ENCODE measurements at places on chromosomes 5 and 9.

GRCh38 chr9:74942801-74943200 is 9.9 kb downstream of the C9orf40 start:
- DNase-seq = no peak

- no peak for DNase-seq
Measured at GRCh38 chr5:9479361-9479760, 66.5 kb downstream of the SEMA5A start.

DNA sequence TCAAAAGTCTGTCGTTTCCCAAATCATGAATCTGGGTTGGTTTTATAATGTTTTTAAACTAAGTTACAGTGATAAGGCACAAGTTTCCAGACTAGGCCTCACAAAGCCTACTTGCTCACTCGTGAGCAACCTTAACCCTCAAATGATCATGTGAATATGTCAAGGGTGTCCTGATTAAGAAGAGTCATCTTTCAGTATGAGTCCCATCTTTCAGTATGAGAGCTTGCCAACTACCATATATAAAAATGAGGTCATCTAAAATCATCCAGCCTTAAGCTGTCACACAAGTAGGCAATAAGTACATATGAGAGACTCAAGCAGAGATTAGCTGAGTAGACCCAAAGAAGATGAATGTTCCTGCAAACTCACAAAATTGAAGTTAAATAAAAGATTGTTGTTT is 668.4 kb upstream of the FAM174A start:
- DNase-seq = no peak

GRCh38 chr5:179874536-179875292 is 16.1 kb upstream of the MRNIP start:
- DNase-seq = no peak

- no peak for DNase-seq
Measured at GRCh38 chr5:84343171-84343570, 41.5 kb downstream of the EDIL3 start.

GRCh38 chr5:168106008-168106761 is 185.3 kb upstream of the WWC1 start:
- no peak for DNase-seq

- DNase-seq = no peak
Measured at GRCh38 chr9:80561526-80561925, 989.8 kb downstream of the TLE4 start.

- no peak for DNase-seq
Measured at GRCh38 chr9:130839132-130840111, 4.4 kb downstream of the ABL1 start.

DNA sequence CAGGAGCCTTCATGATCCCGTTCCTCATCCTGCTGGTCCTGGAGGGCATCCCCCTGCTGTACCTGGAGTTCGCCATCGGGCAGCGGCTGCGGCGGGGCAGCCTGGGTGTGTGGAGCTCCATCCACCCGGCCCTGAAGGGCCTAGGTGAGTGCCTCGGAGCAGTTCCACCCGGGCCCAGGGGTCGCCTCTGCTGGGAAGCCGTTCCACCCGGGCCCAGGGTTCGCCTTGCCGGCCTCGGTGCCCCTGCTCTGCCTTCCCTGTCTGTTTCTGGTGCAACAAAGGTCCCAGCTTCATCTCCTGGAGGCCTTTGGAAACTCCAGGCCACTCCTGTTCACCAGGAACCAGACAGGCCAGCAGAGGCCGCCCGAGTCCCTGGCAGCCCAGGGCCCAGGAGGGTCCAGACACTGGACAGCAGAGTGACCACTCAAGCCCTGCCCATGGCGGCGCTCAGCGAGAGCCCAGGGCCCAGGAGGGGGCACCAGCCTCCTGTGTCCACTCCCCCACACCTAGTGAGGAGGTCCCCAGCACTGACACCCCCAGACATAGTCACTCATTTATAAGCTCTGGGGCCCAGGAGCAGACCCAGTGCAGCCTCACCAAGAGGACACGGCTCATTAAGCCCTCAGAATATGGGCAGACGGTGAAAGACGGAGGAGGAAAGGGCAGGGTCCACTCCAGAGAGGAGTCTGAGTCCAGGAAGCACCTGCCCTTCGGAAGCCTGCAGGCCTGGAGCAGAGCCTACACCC is 7.5 kb downstream of the SLC6A19 start:
- no peak for DNase-seq

DNA sequence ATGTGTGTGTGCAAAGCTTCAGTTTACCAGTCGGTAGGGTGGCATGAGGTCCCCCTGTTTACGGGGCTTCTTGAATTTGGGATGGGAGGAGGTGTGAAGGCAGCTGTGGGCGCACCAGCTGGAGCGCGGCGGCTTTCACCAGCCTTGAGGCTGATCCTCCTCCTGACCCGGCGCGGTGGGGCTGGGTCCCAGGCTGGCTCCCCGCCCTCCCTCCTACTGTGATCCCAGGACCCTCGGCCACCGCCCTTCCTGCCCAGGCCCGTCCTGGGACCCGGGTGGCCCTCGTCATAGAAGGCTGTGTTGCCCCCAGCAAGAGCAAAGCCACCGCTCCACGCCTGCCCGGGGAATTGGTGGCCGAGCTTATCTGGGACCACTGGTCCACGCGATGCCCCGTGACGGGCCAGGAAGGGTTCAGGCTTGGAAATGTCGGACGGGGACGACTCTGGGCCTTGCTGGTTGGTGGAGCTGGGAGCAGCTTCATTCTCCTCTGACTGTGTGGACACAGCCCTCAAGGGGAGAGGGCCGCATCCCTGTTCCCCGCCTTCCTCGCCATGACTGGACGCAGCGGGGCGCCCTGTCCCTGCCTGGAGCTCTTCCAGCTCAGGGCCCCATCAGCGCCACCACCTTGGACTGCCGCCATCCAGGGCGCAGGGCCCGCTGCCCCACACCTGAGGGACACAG is 271.1 kb upstream of the IRX1 start:
- no peak for DNase-seq

- DNase-seq = peak; percentile 58
Measured at GRCh38 chr9:37464426-37465248, 613 bp downstream of the ZBTB5 start.

- no peak for DNase-seq
Measured at GRCh38 chr5:29229461-29229860, 1964.0 kb upstream of the CDH6 start.

DNA sequence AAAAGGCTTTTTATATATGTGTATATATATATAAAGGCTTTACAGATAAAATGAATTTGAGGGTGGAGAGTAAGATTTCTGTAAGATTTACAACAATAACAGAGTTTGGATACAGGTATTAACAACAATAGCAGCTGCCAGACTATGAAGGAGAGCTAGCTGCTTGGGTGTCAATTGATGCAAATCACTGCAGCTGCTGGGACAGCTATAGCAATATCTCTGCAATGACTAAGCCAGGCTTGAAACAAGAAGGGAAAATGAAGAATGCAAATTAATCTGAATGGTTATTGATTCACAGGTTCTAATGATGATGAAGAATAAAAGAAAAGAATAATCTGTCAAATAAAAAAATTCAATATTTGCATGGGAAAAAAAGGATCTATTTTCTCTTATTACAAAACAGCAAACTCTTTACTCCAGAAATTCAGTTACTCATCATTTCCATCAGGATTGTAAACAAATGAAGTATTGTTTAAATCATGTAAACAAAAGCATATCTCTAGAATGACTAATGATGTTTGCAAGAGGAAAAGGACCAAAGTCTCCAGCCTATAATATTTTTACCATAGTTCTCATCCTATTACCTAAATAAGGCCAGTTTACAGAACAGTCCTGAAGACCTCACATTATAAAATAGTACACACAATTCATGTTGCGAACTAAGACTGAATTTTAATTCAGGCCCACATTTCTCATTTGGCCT is 219.0 kb downstream of the HTR1A start:
- DNase-seq = no peak

DNA sequence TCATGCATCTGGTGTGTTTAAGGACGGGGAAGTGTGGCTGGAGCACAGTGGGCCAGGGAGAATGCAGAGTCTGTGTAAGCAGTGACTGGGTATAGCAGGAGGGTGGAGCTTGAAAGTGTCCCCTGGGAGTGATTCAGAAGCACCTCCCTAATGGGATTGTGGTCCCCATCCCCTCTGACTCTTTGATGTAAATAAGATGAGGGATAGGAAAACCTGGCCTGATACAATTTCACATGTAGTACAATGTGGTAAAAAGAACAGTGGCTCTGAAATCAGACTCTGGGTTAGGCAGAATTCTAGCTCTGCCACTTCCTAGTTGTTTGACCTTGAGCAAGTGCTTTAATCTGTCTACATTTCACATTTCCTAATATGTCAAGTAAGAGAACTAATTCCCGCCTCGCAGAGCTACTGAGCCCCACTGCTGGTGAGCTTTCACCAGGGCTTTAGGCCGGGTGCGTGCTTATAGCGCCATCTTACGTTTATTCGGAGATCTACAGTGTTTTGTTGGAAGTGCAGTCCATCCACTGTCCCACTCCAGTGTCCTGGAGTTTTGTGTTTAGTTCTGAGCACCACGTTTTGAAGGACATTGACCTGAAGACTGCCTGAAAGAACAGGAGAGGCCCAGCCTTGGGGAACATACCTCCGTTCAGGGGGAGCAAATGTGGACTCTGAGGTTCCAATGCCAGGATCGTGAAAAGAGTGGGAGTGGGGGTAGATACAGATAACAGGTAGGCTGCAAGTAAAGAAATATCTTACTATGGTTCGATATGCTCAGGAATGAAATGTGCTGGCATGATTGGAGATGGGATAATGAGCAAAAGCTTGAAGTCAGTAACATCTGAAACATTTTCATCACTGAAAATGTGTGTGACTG is 51.2 kb upstream of the TESK1 start:
- no peak for DNase-seq

- DNase-seq = no peak
Measured at GRCh38 chr5:44387921-44388320, 1.3 kb downstream of the FGF10 start.

DNA sequence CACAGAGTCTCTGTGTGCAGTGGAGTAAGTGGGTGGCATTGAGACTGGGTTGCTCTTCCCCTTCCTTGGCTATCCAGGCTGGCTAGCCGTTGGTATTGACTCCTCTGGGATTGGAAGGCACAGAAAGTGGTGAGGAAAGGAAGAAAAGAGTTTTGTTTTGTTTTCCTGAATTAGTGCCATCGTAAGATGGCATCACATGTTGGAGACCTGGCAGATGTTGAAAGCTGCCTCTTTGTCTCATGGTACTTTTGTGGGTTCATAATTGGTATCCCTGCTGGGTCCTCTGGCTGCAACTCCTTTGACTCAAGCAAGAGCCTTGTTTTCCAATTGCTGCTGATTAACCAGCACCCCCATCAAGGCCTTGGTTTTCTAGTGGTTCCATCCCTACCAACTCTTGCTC is 293.8 kb downstream of the PDE4D start:
- no peak for DNase-seq

- no peak for DNase-seq
Measured at GRCh38 chr9:34253460-34253837, 74.6 kb downstream of the UBAP1 start.

GRCh38 chr5:168434001-168434400 is 52.3 kb upstream of the RARS1 start:
- DNase-seq = no peak

DNA sequence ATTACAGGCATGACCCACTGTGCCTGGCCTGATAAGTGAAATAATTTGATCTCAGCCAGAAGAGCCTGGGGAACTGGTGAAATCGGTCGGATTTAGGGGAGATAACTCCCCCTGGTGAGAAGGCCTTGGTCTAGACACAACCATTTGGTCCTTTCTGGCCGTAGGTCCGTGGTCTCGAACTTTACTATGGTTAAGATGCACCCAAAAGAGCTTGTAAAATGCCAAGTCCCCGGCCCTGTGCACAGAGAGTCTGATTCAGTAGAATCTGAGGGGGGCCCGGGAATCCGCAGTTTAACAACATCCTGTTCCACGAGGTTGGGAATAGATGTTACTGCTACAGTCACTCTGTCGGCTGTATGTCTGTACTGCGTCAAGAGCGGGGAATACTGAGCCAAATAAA is 140.7 kb downstream of the C9orf50 start:
- no peak for DNase-seq

DNA sequence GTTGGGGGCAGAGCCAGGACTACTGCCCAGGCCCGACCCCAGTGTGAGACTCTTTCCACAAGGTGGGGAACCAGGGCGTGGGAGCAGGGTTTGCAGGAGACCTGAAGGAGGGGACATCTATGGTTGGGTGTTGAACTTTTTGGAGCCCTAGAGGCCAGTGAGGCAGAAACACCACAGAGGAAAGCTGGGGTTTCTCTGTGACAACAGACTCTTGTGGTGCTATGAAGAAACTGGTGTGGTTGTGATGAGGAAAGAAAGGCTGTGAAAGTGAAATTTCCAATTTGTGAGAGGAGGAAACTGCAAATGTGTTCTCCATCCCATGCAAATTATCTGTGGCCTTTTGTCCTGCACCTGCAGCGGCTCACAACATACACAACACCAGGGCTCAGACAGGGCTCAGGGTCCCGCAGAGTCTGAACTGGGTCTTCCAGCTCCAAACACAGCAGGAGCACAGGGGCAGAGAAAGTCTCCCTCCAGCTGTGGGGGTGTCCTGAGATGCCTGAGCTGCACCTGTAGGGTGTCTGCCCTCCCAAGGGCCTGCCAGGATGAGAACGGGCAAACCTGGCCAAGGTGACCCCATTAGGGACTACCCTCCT is 51.4 kb upstream of the GRHPR start:
- no peak for DNase-seq

DNA sequence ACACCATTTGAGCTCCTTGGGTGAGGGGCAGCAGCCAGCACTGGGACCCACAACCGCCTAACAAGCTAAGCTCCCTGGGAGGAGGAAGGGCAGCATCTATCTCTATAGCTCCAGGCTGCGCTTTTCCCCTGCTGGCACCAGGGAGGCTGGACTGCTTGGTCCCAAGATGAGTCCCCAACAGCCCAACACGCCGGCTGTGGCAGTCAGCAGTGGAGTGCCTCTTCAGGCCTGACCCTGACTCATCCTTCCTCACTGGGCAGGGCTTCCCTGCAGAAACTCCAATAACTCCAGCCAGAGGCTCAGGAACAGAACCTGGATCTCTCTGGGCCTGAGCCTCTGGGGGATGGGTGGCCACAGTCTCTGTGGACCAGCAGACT is 113.7 kb upstream of the ADAMTS16 start:
- DNase-seq = no peak

DNA sequence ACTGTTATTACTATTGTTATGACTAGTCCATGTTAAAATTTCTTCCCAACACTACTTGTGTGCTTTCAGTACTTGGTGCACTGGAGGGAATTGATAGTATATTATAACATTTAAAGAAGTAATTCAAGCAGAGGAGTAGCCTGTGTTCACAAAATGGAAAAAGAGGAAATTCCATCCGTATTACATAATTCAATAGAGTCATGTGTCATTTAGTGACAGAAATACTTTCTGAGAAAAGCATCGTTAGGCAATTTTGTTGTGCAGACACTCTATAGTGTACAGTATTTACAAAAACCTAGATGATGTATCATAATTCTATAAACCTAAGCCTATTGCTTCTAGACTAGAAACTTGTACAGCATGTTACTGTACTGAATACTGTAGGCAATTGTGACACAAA is 78.3 kb upstream of the PCSK5 start:
- DNase-seq = no peak

- DNase-seq = no peak
Measured at GRCh38 chr5:40258222-40258621, 421.5 kb upstream of the PTGER4 start.

- DNase-seq = no peak
Measured at GRCh38 chr5:961711-962240, 46.8 kb upstream of the NKD2 start.
